Tibial nerve (tissue), 4 donors: ENCODE measurements at places on chromosomes 6 and 20. TPM values are rescaled to one million over a fixed set of nuclear protein-coding genes. Genes with fewer than 3 reads are reported as not detected.

ARMH2 gene
- not detected for total RNA-seq

DNA sequence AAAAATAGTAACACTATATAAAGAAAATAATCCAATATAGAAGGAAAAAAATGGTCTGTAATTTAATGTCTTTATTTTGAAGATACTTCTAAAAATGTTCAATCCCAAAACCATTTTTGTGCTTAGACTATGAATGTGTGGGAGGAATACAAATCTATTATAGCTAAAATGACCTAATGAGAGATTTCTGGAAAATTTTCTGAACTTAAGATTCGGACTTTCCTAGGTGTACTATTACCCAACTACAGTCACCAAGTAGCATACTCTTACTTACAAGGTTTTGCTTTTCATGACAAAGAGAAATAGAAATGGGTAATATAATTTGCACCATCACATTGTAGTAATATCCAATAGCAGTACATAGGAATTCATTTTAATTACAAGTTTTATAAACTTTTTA lies 29.9 kb downstream of the MAP3K7 start:
- H3K4me3 ChIP-seq: no peak overlapping the region
- peaks cover 1% of the 10 kb centered on the region for H3K36me3 ChIP-seq
- H3K27me3 ChIP-seq: no peaks in the 10 kb centered on the region
- H3K4me1 ChIP-seq: no peaks in the 10 kb centered on the region
- H3K27ac ChIP-seq: no peak overlapping the region

PSMB1 gene
- 122 TPM for total RNA-seq

GRCh38 chr6:163897030-163897429 lies 482.5 kb downstream of the QKI start:
- H3K4me1 ChIP-seq: no peaks in the 10 kb centered on the region
- H3K4me3 ChIP-seq: no peak overlapping the region
- H3K36me3 ChIP-seq: no peaks in the 10 kb centered on the region
- no peak overlapping the region for H3K27ac ChIP-seq
- H3K27me3 ChIP-seq: no peaks in the 10 kb centered on the region

GRCh38 chr6:54288474-54288873 lies 19.8 kb upstream of the TINAG start:
- no peak overlapping the region for H3K27ac ChIP-seq
- no peaks in the 10 kb centered on the region for H3K27me3 ChIP-seq
- H3K4me1 ChIP-seq: no peaks in the 10 kb centered on the region

GRCh38 chr6:30130887-30131862 lies 4.8 kb upstream of the TRIM40 start:
- H3K4me1 ChIP-seq: no peaks in the 10 kb centered on the region
- DNase-seq: no peak
- H3K4me3 ChIP-seq: no peak overlapping the region
- peaks cover 91% of the 10 kb centered on the region for H3K27me3 ChIP-seq
- no peak overlapping the region for H3K27ac ChIP-seq

- no peak overlapping the region for H3K4me3 ChIP-seq
- no peak for DNase-seq
- no peaks in the 10 kb centered on the region for H3K27me3 ChIP-seq
- H3K4me1 ChIP-seq: no peaks in the 10 kb centered on the region
- no peaks in the 10 kb centered on the region for H3K36me3 ChIP-seq
Measured at GRCh38 chr6:117545161-117545595, 57.1 kb downstream of the GOPC start.

GRCh38 chr20:34300256-34300806 lies 2.8 kb downstream of the AHCY start:
- peaks cover 32% of the 10 kb centered on the region for H3K4me1 ChIP-seq

DNA sequence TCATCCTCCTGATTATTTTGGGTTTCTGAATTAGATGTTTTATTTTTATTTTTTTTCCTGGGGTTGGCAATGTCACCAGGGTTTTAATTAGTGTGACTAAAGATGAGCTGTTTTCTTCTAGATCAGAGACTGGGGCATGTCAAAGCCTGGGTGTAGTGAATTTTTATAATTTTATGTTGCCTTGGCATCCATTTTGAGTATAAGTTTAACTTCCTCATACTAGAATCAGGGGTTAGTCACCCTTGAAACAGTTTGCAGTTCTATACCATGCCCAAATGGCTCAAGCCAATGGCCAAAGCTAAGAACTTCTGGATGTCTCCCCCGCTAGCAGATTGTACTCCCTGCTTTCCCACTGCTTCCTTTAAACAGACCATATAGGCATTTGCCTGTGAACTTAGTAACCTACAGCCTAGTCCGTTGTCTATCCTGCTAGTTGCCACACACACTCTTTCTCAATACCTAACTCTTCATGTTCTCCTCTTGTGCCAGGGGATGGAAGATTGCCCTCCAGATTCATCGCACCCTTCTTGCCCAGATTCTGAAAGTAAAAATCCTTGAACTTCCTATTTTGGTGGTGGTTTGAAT lies 54.5 kb downstream of the KIAA0408 start:
- DNase-seq: no peak
- no peak overlapping the region for H3K27ac ChIP-seq
- H3K27me3 ChIP-seq: no peaks in the 10 kb centered on the region
- no peaks in the 10 kb centered on the region for H3K4me1 ChIP-seq
- H3K4me3 ChIP-seq: no peak overlapping the region

DNA sequence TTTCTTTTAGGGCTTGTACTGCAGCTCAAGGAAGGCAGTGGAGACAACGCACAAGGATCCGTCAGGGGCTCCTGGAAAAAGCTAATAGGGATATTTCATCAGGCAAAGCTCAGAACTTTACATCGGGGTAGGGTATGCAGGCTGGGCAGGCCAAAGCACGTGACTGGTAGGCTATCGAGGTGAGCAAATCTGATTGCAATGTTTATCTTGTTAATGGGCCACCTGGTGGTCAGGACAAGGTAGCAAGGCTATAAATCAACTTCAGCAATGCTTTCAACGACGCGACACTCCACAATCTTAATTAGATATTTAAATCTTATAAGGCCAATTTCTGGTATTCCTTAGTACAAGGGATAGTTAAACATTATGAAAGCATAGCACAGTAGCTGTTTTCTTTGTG lies 1302.8 kb upstream of the EYS start:
- no peaks in the 10 kb centered on the region for H3K27me3 ChIP-seq
- no peak for DNase-seq
- H3K36me3 ChIP-seq: no peaks in the 10 kb centered on the region

NKX2-4 gene
- not detected for total RNA-seq

- DNase-seq: peak; percentile 41
- H3K4me1 ChIP-seq: peaks cover 26% of the 10 kb centered on the region
- peak overlapping the region; percentile 87 for H3K4me3 ChIP-seq
- no peaks in the 10 kb centered on the region for H3K36me3 ChIP-seq
Measured at GRCh38 chr20:23350904-23351838, 580 bp downstream of the NXT1 start.

SLC24A3 gene
- total RNA-seq: 3.6 TPM

- no peak for DNase-seq
- no peak overlapping the region for H3K4me3 ChIP-seq
- H3K36me3 ChIP-seq: no peaks in the 10 kb centered on the region
Measured at GRCh38 chr6:14985366-14985765, 260.5 kb upstream of the JARID2 start.

GRCh38 chr6:167811442-167812087 lies 15.1 kb upstream of the AFDN start:
- no peaks in the 10 kb centered on the region for H3K36me3 ChIP-seq
- H3K4me1 ChIP-seq: no peaks in the 10 kb centered on the region
- H3K4me3 ChIP-seq: no peak overlapping the region
- H3K27ac ChIP-seq: no peak overlapping the region
- DNase-seq: no peak
- H3K27me3 ChIP-seq: no peaks in the 10 kb centered on the region

DNA sequence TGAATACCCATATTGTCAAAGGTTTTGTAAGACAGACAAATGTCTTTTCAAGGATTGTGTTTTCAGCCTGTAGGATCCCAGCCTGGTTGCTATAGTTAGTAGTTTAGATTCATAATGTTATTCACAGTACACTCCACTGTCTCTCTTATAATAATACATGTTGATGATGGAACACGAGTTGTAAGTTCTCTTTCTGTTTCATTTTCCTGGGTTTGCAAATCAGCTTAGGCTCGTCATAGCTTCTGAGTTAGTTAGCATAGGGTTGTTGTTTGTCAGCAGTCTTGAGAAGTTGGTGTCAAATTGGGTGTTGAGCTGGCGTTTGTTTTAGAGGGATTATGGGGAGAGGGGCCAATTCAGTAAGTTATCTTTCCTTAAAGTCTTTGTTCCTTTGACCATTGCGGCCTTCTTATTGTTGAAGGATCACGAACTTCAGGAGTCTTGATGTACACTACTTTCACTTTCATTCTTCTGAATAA lies 45.8 kb downstream of the QKI start:
- peak overlapping the region; percentile 49 for H3K27ac ChIP-seq
- no peaks in the 10 kb centered on the region for H3K36me3 ChIP-seq
- H3K4me3 ChIP-seq: peak overlapping the region; percentile 43
- H3K27me3 ChIP-seq: no peaks in the 10 kb centered on the region

- DNase-seq: peak; percentile 61
- peaks cover 78% of the 10 kb centered on the region for H3K4me1 ChIP-seq
- no peaks in the 10 kb centered on the region for H3K27me3 ChIP-seq
- peak overlapping the region; percentile 55 for H3K27ac ChIP-seq
- no peak overlapping the region for H3K4me3 ChIP-seq
Measured at GRCh38 chr6:34284563-34285447, 36.0 kb upstream of the SMIM29 start.

HELZ2 gene
- 16.3 TPM for total RNA-seq

DNA sequence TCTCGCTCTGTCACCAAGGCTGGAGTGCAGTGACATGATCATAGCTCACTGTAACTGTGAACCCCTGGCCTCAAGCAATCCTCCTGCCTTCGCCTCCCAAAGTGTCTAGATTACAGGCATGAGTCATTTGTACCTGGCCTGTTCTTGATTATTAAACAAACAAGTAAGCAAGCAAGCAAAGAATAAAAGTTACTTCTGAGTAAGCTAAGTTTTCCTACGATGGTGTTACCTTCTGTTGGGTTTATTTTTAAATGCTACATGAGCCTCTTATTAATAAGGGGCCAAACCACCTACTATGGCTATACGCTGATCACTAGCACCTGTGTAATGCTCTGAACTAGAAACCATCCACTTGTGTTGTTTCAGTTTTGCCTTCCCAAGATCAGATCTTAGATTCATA lies 50.8 kb downstream of the IL22RA2 start:
- no peak for DNase-seq
- no peaks in the 10 kb centered on the region for H3K4me1 ChIP-seq
- no peak overlapping the region for H3K4me3 ChIP-seq
- no peaks in the 10 kb centered on the region for H3K27me3 ChIP-seq

PROKR2 gene
- total RNA-seq: not detected

NFATC2 gene
- total RNA-seq: 7.8 TPM

DNA sequence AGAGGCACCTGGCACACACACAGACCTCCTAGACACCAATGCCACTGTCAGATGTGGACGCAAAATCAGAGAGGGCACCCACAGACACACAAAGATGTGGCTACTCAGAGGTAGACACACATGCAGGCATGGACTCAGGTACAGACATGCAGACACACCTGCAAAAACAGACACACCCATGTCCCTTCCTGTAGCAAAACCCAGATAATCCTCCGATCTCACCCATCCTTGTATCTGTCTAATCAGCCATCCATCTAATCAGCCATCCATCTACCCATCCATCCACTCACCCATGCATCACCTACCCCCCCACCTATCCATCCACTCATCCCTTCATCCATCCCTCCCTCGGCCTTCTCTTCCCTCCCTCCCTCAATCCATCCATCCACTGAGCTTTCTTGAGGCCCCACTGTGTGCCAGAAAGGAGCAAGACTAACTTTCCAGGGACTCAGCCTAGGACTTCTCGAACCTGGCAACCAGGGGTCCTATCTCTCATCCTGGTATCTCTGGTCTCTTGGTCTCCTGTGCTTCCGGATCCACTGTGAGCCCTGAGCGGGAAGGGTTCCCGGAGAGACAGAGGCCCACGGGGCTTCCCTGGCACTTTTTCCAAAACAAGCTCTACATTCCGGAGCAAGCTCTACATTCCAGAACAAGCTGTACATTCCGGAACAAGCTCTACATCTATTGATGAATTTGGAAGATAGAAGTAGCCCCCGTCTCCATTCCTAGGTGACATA lies 1.1 kb upstream of the TGM2 start:
- H3K36me3 ChIP-seq: no peaks in the 10 kb centered on the region
- no peaks in the 10 kb centered on the region for H3K4me1 ChIP-seq
- no peak for DNase-seq
- H3K4me3 ChIP-seq: no peak overlapping the region
- H3K27ac ChIP-seq: no peak overlapping the region

GRCh38 chr6:148528292-148528691 lies 185.7 kb downstream of the SASH1 start:
- no peak for DNase-seq
- H3K4me1 ChIP-seq: no peaks in the 10 kb centered on the region
- H3K36me3 ChIP-seq: no peaks in the 10 kb centered on the region
- H3K27me3 ChIP-seq: no peaks in the 10 kb centered on the region
- no peak overlapping the region for H3K4me3 ChIP-seq
- H3K27ac ChIP-seq: no peak overlapping the region

KCNQ2 gene
- not detected for total RNA-seq

SEMG1 gene
- total RNA-seq: not detected

DNA sequence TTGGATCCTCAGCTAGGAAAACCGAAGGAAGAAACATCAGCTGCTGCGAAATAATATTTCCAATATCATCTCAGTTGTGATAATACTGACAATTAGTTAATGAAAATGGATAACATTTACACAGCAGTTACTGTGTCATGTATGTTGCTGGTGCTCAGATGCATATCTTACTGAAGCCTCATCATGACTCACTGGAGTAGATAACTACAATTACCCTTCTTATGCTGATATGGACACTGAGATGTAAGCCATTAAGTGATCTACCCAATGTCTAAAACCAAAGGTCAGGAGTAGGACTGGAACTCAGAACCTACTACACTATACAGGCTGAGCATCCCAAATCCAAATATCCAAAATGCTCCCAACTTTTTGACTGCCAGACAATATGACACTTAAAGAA lies 54.7 kb upstream of the LYRM2 start:
- H3K36me3 ChIP-seq: peaks cover 31% of the 10 kb centered on the region
- no peak overlapping the region for H3K4me3 ChIP-seq
- no peaks in the 10 kb centered on the region for H3K4me1 ChIP-seq
- DNase-seq: no peak
- no peak overlapping the region for H3K27ac ChIP-seq

- H3K4me3 ChIP-seq: no peak overlapping the region
- no peaks in the 10 kb centered on the region for H3K27me3 ChIP-seq
- H3K4me1 ChIP-seq: no peaks in the 10 kb centered on the region
- H3K27ac ChIP-seq: no peak overlapping the region
- H3K36me3 ChIP-seq: no peaks in the 10 kb centered on the region
- no peak for DNase-seq
Measured at GRCh38 chr6:158143700-158144099, 24.4 kb downstream of the SERAC1 start.

PDE10A gene
- total RNA-seq: 5.9 TPM

GNRH2 gene
- not detected for total RNA-seq

- H3K27ac ChIP-seq: no peak overlapping the region
- H3K27me3 ChIP-seq: no peaks in the 10 kb centered on the region
- no peak for DNase-seq
- H3K4me3 ChIP-seq: no peak overlapping the region
- no peaks in the 10 kb centered on the region for H3K4me1 ChIP-seq
- H3K36me3 ChIP-seq: no peaks in the 10 kb centered on the region
Measured at GRCh38 chr6:2378891-2379652, 133.7 kb upstream of the GMDS start.

- H3K4me3 ChIP-seq: no peak overlapping the region
- H3K4me1 ChIP-seq: no peaks in the 10 kb centered on the region
- H3K27me3 ChIP-seq: no peaks in the 10 kb centered on the region
- no peak for DNase-seq
- H3K36me3 ChIP-seq: no peaks in the 10 kb centered on the region
Measured at GRCh38 chr6:84449220-84449619, 221.8 kb upstream of the CEP162 start.

TINAG gene
- total RNA-seq: not detected

CD24 gene
- 0.66 TPM for total RNA-seq

MYLK4 gene
- total RNA-seq: 0.98 TPM

- no peak overlapping the region for H3K4me3 ChIP-seq
- H3K4me1 ChIP-seq: no peaks in the 10 kb centered on the region
- DNase-seq: no peak
- no peak overlapping the region for H3K27ac ChIP-seq
Measured at GRCh38 chr20:12554426-12554825, 454.3 kb upstream of the SPTLC3 start.
